Fibroblast of lung (primary cell): ENCODE measurements at places on chromosomes 1 and 21.

GRCh38 chr1:37420456-37420855 lies 53.9 kb upstream of the ZC3H12A start:
- no peak for DNase-seq

GRCh38 chr1:213050745-213051126 lies 305 bp upstream of the RPS6KC1 start:
- DNase-seq: no peak

GRCh38 chr1:150152182-150152536 lies 2.4 kb downstream of the PLEKHO1 start:
- DNase-seq: no peak

DNA sequence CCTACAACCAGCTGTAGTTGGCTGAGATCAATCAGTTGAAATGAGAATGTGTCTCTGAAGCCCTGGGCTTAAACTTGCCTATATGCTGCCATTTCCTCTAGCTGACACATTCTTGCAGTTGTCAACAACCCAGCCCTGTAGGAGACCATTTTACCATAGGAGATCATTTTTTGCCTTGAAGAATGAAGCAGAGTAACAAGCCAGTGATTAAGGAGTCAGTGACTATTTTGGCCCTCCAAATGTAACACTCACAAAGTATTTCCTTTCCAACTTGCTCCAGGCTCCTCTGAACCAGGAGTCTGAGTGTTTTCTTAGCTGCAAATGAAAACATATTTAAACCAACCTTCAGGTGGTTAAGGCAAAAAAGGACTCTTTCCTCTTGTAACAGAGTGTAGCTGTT lies 183.5 kb downstream of the ZZZ3 start:
- no peak for DNase-seq

- no peak for DNase-seq
These were observed 21.1 kb downstream of the PROX1 start for GRCh38 chr1:214008791-214009422.

GRCh38 chr1:218743861-218744505 lies 398.8 kb downstream of the TGFB2 start:
- no peak for DNase-seq

GRCh38 chr1:28439320-28439719 lies 66.5 kb upstream of the RCC1 start:
- no peak for DNase-seq

- DNase-seq: no peak
These were observed 792 bp downstream of the GOLPH3L start for GRCh38 chr1:150696162-150696561.

GRCh38 chr1:115196296-115196695 lies 107.0 kb upstream of the TSPAN2 start:
- DNase-seq: no peak

- DNase-seq: no peak
These were observed 130.2 kb downstream of the CAPN8 start for GRCh38 chr1:223535319-223535718.

DNA sequence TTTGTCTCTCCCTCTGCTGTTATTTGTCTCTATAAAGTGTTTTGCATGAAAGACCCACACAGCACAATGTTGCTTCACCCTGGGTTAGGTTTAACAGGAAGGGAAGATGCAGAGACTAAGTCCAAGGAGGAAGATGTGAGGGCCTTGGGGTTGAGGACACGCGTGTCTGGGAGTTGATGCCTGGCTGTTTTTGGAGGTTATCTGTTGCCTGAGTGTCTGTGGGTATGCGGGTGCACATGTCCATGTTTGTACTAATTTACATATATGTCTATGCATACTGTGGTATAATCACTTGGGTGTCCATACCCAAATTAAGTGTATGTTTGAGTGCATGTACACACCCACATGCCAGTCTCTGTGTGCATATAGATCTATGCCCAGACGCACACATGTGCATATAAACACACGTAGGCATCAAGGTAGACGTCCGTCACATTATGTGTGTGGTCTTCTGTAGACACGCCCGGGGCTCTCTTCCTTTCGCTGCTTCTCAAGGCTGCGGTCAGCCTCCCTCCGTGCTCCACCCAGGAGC lies 962 bp upstream of the MAN1C1 start:
- DNase-seq: peak; percentile 11

DNA sequence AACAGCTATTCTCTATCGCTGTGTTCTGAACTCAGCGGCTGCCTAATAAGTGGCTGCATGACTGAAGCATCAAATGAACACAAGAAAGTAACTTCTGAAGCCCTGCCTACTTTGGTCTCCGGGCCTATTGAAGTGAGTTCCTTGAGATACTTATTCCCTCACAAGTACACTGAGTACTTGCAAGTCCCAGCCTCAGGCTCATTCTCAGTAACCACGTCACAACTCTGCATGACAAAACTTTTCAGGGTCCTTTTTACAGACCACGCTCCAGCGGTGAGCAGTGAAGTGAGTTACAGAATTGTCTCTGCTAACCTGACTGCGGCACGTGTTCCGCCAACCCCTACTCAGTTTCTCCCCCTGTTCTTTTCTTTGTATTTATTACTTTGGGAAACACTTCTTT lies 1342.7 kb upstream of the ADGRL4 start:
- no peak for DNase-seq

GRCh38 chr21:23950344-23950743 lies 1656.9 kb downstream of the MRPL39 start:
- DNase-seq: no peak

GRCh38 chr1:204616641-204617040 lies 68.9 kb downstream of the LRRN2 start:
- DNase-seq: no peak

DNA sequence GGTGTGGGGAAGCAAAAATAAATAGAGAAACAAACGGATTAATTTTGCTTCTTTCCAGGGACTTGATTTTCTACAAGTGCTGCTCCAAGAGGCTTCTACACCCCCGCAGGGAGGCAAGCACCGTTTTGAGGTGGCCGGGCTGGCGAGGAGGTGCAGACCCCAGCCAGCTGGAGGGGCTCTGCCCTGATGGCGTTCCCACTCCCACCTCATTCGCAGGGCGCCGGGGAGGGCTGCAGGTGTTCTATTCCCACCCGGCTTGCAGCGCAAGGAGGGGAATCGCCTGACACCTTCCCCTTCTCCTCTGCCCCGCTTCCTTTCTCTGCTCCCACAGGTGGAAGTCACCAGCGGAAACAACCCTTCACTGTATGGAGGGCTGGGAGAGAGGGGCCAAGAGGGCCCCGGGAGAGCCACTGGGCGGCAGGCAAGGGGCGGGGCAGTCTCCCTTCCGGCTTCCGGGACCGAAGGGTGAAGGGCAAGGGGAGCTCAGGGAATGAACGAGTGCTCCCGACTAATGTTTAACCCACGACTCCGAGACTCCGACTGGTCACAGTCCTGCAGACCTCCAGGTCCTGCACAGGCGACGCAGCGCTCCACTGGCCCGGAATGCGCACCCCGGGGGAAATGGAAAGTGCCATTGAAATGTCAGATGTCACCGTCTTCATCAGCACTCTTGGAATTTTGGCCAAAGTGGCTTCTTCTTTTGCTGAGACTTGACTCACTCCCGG lies 29.1 kb downstream of the TEX35 start:
- DNase-seq: peak; percentile 6

DNA sequence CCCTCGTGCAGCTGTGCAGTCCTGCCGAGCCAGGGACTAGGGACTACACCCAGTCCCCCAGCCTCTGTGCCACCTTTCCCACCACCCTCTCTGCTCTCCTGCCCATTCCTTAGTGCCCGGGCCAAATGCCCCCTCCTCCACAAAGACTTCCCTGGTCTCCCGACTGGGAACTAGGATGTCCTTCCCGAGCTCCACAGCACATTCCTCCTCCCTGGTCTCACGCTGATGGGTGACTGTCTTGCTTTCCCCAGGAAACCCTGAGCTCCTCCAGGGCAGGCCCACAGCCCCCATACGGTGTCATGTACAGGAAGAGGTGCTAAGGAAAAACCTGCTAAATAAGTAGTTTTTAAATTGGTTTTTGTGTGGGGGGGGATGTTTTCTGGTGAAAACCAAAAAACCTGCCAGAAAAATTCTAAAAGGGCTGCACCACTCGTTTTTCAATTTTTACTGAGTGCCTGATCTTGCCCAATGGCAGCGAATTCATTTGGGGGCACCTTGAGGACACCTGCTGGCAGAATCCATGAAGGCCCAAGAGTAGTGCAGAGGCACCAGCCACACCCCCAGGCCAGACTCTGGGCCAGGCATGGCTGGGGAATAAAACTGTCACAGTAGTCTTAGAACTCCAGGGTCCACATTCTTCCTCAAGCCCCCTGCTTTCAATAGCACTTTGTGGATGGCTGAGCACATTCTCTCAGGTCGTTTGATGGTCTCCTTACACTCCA lies 50.4 kb downstream of the GLIS1 start:
- DNase-seq: no peak

- DNase-seq: no peak
These were observed 45.6 kb upstream of the PGD start for GRCh38 chr1:10353282-10353681.

DNA sequence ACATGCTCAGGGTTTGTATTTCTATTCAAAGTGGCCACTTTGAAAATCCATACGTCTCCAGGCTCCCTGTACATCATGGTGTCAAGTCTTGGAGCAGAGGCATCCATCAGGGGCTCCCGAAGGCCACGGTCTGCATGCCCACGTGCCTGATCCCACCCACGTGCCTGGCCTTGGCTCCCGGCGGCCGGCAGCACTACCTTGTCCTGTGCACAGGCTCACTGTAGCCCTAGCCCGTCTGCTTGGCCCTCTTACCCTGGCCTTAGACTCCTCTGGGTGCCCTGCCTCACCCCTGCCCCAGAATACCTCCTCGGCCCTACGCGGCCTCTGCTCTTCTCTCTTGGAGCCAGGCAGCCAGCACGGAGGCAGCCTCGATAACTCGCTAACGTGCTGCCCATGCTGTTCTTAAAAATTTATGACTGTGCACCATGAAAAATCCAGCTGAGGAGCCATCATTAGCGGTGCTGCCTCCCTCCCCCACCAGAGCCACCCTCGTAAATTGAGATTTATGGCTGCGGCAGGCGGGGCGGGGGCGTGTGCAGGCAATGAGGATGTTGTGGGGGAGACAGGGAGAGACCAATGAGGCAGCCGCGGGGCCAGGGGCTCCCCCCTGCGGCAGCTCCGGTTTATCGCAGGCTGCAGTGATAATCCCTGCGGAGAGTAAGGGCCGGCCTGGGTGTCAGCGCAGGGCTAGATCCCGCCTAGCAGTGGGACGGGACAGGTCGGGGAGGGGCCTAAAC lies 24.6 kb downstream of the DMAP1 start:
- DNase-seq: peak; percentile 18

DNA sequence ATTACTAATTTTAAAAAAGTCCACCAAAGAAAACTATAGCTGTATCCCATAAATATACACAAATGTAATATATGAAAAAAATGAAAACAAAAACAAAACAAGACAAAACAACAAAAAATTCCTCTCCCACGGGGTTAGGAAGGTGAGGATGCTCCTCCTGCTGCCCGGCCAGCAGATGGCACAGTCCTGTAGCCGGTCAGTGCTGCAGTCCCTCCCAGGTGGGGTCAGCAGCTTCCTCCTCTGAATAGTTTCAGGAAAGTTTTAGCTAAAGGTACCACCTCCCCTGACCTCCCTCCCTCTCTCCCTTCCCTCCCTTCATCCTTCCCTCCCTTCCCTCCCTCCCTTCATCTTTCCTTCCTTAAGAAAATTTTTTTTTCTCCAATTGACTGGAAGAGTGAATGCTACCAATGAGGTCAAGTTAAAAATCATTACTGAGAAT lies 67.8 kb upstream of the BCL10 start:
- peak; percentile 47 for DNase-seq

GRCh38 chr21:34670962-34671348 lies 2.2 kb downstream of the CLIC6 start:
- no peak for DNase-seq

GRCh38 chr1:221840511-221841243 lies 98.8 kb upstream of the DUSP10 start:
- no peak for DNase-seq

DNA sequence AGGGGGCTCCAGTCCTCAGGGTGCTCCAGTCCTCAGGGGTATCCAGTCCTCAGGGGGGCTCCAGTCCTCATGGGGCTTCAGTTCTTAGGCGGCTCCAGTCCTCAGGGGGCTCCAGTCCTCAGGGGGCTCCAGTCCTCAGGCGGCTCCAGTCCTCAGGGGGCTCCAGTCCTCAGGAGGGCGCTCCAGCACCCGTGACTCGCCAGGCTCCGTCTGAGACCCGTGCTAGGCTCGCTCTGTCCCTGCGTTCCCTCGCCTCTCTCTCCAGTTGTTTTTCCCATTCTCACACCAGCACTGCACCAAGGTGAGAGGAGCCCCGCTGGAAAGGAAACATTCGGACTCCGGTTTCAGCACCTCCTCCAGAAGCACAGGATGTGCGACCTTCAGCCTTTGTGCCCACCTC lies 9.4 kb upstream of the OR2M2 start:
- DNase-seq: no peak
